ENCODE measurements at places on chromosomes 6 and 20.

DNA sequence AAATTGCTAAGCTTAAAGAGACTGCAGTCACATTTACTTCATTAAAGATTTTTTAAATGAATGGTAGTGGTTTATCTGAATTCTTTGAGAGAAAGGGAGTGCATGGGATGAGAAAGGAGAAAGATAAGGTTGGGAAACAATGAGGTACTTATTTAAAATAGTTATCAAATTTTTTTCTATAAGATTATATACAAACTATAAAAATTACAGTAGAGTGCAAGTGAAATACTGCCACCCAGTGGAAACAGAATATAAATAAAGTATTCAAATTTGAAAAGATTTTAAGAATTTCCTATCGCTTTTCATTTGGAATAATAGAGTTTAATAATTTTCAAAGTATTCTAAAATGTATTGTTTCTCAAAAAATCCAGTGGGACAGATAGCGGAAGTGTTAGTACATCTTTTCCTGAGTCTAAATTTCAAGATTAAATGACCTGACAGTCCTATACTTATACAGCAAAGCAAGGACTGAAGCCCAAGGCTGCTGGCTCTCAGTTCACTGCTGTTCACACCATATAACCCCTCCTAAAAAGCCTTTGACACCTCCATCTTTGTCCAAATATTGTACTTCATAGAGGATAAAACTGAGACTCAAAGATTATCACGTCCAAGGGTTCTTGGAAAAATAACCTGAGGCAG lies 31.1 kb downstream of the EPM2A start:
- DNase-seq = no peak

DNA sequence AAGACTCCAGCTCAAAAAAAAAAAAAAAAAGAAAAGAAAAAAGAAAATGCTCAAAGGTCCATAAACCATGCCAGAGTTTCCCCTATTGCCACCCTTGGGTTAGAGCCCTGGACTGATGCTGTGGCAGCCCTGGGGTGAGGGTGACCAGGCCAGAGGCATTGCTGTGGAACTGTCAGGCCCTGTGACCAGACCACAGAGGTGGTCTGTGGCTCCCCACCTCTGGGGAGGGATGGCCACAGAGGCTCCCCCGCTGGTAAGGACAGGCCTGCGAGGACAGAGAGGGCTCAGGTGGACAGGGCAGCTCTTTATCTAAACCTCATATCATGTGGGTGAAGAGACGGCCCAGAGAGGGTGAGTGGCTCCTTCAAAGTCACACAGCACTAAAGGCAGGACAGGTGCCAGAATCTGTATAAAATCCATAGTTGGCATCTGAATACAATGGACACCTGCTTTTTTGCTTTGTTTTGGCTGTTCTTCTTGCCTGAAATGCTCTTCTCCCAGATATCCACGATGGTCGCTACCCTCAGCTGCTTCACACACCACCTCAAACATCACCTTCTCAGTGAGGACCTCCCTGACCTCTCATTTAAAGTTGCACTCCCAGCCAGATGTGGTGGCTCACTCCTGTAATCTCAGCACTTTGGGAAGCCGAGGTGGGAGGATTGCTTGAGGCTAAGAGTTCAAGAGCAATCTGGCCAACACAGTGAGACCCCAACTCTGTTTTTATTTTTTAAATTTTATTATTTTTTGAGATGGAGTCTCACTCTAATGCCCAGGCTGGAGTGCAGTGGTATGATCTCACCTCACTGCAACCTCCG lies 22.5 kb upstream of the SPDEF start:
- DNase-seq = no peak

- no peak for DNase-seq
These were observed 334.2 kb downstream of the CD83 start for GRCh38 chr6:14451594-14452374.

DNA sequence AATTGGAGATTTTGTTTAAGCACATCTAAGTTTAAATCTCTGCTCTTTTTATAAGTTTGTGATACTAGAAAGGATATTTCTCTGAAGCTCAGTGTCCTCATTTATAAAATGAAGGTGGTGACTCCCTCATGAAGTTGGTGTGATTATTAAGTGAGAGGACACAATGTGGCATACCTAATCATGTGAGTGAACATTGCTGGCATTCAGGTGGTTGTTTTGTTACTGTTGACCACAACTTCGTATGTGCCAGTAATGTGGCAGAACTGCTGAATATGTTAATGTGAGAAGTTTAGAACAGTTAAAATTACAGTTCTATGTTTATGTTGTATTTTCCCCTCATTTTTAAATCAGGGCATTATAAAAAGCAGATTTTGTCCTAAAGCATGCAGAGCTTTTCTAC lies 127.2 kb downstream of the STXBP5 start:
- DNase-seq = no peak

DNA sequence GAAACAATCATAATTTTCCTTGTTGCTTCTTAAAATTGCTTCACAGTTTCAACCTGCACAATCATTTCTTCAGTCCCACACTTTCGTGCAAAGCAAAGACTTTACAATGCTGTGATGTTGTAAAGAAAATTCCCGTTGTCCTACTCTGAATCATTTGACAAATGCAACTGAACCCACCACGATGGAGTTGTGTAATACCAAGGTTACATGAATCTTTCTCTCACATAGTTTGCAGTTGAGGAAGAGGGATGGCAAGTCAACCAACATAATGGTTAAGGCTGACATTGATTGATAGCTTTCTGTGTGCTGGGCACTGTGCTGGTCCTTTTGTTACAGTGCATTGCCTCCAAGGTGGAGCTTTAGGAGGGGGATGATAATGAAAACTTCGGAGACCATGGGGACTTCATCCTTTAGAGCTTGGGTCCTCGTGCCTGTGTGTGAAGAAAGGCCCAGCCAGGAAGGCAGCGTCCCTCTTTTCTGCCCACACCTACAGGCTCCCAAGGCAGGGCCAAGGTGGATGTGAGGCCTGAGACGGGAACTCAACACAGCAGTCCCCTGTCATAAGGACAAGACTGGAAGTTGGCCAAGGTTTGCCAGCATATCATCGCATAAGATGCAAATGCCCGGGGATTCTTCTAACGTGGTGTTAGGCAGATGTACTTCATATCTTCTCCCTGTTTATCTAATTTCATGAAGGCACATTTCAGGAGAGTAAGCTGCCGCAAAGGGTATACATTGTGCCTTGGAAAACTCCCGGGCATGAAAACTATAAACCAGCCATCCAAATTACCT lies 96.9 kb downstream of the LY86 start:
- no peak for DNase-seq

DNA sequence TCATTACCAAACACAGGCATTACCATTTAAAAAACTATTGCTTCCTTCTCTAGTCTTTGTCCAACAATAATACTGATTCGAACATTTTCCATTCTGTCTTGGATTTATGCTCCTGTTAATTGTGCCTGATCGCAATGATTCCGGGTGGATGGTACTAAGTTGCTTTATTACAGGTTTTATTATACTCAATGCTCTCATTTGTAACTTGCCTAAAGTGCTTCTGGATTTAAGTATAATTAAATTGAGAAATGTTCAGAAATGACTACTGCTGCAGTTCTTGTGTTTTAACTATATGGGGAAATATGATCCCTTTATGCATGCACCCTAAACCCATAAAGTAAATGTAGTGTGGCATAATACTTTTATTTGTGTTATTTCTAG lies 7.2 kb downstream of the TFAP2A start:
- DNase-seq = no peak

DNA sequence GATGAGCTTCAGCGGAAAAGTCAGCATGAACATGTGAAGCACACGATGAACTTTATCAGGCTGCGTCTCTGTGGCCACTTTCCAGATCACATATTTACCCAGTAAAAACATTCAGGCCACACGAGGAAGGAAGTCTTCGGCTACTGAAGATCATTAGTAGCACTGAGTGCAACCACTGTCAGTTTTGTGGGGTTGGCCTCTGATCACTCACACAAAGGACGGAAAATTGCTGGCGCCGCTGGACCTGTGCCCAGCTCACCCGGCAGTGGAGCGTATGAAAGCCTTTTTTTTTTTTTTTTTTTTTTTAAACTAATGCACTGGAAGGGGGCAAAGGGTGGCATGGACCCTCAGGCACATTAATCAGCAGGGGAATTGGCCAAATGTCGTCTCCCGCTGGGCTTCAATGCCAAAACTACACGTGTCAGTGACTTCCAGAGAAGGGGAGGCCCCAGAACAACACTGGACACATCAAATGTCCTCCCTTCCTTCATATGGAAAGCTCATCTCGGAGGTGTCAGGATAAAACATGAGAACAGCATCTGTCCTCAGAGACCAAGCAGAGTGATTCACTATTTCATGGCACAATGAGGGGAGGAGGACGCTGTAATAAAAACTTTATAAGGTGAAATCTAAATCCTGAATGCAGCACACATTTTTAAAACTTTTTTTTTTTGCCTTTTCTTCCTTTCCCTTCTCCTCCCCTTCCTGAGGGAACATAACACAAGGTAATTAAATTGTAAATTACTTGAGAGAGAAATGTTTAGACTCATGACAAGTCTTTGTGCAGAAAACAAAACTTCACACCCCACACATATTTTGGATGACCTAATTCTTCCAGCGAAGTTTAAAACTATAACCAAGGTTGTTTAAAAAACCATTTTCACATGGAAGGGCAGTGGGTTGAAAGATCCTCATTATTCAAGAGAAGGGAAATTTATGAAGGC lies 223.4 kb downstream of the FOXC1 start:
- DNase-seq = no peak

DNA sequence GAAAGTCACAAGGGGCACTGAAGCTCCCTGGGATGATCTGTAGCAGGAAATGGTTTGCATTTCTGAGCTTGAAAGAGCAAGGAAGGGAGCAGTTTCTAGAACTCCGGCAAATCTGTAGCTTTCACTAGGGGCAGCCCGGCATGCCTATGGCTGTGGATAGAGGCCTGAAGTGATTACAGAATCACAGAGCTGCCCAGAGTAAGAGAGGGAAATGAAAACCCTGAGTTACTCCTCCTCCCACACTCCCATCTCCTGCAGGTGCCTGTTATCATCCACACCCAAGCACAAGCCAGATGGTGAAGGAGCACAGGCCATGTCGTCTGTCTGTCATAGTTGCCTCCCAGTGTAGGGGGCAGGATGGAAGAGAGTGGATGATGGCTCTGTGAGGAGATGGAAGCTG lies 37.1 kb downstream of the HLA-F start:
- DNase-seq = no peak

DNA sequence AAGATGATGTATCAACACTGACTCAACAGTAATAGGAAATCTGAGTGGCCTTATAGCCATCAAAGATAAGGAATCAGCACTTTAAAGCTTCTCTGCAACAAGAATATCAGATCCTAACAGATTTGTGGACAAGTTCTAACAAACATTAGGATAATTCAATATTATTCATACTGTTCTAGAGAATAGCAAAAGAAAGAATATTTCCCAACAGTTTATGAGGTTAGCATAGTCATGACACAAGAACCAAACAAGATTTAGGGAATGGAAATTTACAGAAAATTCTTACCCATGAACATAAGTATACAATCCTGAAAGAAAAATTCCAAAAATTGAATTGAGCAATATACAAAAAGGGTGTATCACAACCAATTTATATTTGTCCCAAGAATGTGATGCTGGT lies 64.3 kb upstream of the BTBD3 start:
- DNase-seq = no peak

DNA sequence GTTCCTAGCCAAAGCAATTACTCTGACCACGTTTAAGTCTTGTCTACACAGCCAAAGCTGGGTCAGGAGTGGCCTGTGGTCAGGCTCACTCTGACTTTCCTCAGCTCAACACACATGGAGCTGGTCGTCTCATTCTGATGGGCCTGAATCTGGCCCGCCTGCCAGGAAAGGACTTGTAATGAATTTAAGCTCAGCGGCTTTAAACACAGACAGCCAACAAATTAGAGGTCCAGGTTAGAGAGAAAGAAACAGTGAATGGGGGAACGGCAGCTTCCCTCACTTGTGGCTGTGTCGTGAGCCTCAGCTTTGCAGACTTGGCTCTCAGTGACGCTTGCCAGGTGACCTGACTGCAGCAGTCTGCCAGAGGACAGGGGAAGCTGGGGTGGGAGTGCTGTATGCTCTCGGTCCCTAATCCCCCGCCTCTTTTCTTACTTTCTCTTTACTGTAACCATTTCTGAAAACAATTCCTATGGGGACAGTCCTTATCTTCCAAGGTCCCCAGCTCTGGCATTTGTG lies 121.9 kb upstream of the AGPAT4 start:
- DNase-seq = no peak

GRCh38 chr6:81298751-81299150 lies 453.7 kb downstream of the TENT5A start:
- DNase-seq = no peak

DNA sequence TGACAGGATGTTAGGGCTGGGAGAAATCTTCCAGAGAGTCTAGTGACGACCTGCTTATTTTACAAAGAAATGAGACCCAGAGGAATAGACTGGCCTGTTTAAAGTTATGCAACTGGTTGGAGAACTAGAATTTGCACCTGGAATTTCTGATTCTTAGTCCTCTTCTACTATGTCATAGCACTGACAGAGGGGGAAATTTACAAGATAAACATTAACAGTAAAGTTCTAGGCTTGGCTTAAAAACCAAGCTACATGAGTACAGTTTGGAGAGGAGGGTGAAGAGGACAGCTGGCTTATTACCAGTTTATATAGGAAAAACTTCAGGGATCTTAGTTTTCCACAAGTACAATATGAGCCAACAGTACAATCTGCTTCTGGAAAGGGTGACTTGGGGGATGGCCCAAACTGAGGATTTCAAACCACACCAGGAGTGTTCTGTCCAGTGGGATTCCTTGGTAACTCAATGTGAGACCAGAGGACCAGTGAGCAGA lies 269.6 kb downstream of the CD109 start:
- DNase-seq = no peak

- DNase-seq = peak; percentile 22
These were observed 568 bp downstream of the PREP start for GRCh38 chr6:105402090-105402938.

GRCh38 chr6:101926149-101926925 lies 532.8 kb downstream of the GRIK2 start:
- no peak for DNase-seq

GRCh38 chr6:56501993-56502392 lies 140.7 kb downstream of the DST start:
- no peak for DNase-seq

DNA sequence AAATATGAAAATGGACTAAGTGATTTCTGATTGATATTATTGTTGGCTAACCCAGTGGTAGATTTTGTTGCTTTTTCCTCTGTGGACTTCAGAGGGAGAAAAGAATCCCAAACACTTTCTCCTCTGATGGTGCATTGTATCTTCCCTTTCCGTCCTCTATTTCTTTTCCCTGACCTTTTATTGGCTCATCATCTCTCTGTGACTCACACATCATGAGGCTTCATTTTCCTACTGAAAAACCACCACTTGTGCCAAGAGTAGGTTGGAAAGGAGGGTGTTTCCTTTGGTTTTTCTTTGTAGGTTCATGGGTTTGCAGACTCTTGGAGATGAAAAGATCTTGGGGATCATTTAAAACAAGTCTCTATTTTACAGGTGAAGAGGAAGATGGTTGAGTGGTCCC lies 311.7 kb upstream of the JAG1 start:
- DNase-seq = no peak

DNA sequence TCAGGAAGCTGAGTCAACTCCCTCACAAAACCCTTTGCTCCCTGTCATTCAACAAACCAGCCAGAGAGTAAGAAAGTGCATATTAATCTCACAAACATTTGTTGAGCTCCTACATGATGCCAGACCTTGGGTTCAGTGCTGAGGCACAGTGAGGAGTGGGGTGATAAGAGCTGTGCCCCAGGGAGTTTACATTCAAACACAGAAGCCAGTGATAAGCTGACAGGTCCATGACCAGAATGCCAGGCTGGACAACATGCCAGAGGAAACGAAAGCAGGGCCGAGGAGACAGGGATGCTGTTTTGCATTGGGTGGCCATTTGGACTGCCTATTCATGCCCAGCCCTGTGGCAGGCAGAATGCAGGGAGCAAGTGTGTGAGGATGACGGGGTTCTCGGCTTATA lies 76.7 kb downstream of the LRFN2 start:
- DNase-seq = no peak

GRCh38 chr20:21396599-21397340 lies 556 bp downstream of the NKX2-4 start:
- peak; percentile 17 for DNase-seq
